Thymus (tissue), 14 donors: ENCODE measurements at places on chromosomes 7 and 10. TPM values are rescaled to one million over a fixed set of nuclear protein-coding genes. Genes with fewer than 3 reads are reported as not detected.

GRCh38 chr10:27558612-27559020 is 54.5 kb downstream of the RAB18 start:
- DNase-seq, result no peak
- H3K36me3 ChIP-seq, result no peaks in the 10 kb centered on the region
- H3K27ac ChIP-seq, result no peak overlapping the region
- H3K4me1 ChIP-seq, result no peaks in the 10 kb centered on the region
- H3K27me3 ChIP-seq, result no peaks in the 10 kb centered on the region
- no peak overlapping the region for H3K4me3 ChIP-seq

DNA sequence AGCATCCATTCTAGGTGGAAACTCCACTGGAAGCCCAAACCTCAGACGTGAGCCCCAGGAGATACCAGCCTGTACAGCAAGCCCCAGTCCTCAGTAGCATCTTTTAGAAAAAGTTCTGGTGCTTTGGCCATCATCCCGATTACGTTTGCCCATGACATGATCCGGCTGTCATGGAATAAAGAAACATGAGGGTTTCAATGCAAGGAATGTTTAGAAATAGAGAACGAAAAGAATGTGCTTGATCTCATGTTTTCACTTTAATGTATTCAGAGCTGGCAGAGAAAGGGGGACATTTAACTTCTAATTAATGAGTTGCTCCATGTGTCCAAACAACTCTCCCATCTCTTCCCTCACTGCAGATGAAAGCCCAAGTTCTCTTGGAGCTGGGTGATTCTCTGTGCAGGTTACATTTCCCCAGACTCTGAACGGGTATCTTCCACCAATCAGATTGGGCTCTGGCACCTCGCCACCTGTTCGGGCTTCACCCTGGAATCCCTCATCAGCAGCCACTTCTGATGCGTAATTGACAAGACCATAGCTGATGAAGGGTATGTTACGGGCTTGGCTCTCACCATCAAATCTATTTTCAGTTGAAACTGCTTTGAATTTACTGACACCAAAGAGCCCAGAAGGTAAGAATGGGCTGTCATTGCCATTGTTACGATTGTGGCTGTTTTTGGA is 165.3 kb downstream of the PLXNA4 start:
- no peak overlapping the region for H3K27ac ChIP-seq
- H3K4me1 ChIP-seq, result no peaks in the 10 kb centered on the region
- no peak for DNase-seq
- H3K36me3 ChIP-seq, result no peaks in the 10 kb centered on the region
- no peaks in the 10 kb centered on the region for H3K27me3 ChIP-seq

DNA sequence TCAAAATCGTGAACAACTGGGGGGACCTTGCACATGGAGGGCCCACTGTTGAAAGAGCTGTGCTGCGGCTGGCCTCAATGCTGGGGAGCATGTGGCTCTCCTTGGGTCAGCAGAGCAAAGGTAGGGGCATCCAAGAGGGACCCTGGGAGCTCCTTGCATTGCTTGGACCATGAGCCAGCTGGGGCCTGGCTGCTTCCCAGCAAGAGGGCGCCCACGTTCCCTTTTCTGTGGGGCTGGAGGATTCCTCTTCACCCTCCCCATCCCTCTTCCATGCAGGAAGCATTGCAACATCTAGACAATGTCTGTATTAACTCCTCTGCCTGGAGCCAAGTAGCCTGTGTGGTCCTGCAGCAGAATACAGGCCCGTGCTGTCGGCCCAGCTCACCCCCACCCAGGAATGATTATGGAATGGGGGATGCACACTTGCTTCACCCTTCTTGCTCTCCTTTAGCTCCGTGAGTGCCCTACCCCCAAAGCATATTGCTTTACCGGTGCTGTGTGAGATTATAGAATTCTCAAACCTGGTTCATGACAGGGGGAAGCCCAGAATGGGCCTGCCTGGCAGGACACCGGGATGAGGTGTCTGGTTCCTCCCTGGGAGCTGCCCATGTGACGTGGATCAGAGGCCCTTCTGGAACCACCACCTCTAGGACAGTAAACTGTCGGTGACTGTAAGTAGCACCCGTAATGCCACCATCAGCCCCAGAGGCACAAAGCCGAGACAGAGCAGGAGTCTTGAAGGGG is 61.9 kb downstream of the SYPL1 start:
- no peak for DNase-seq
- no peaks in the 10 kb centered on the region for H3K4me1 ChIP-seq
- no peak overlapping the region for H3K27ac ChIP-seq
- H3K27me3 ChIP-seq, result peaks cover 5% of the 10 kb centered on the region
- H3K4me3 ChIP-seq, result no peak overlapping the region

DNA sequence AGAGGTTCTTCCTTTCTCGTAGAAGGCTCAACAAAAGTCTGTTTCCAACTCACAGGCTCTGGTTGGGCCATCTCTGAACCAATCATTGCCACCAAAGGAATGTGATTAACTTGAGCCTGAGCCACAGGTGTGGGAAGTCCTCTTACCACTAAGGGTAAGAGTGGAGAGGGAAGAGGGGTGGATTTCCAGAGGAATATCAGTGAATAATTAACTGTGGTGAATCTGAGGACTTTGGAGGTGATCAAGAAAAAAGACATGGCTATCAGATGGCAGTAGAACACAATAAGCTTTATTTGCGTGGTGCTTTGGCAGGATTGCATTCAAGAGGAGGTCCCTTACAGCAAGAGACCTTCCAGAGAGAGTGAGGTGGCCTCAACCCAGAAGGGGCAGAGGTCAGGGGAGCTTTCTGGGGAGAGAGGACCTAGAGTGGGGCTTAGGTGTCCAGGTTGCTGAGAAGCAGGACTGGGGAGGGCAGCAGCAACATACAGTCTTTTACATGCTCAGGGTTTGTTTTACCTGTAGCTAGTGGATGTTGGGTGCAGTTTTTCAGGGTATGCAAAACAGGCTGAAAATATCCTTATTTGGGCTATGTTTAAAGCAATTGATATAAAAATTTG is 61.4 kb downstream of the BBS9 start:
- no peak overlapping the region for H3K27ac ChIP-seq
- H3K4me1 ChIP-seq, result no peaks in the 10 kb centered on the region
- H3K36me3 ChIP-seq, result no peaks in the 10 kb centered on the region
- H3K4me3 ChIP-seq, result no peak overlapping the region
- no peaks in the 10 kb centered on the region for H3K27me3 ChIP-seq
- no peak for DNase-seq

DNA sequence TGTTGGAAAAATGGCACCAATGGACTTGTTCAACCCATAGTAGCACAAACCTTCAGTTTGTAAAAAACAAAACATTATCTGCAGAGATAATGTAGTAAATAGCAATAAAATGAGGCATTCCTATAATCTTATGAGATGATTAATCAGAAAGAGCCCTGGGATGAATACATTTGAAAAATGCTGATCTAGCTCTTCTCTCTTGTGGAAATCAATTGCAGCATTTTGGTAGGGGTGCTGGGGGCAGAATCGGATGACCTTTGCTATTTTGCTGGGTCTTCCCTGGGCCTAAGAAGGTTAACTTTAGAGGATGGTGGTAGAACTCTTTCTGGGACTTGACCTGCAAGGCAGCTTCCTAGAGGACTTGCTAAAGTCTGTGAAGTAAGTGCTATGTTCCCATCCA is 163.5 kb downstream of the ADRA2A start:
- no peaks in the 10 kb centered on the region for H3K36me3 ChIP-seq
- no peaks in the 10 kb centered on the region for H3K4me1 ChIP-seq
- H3K27me3 ChIP-seq, result no peaks in the 10 kb centered on the region
- H3K4me3 ChIP-seq, result no peak overlapping the region
- DNase-seq, result no peak
- no peak overlapping the region for H3K27ac ChIP-seq

The CALHM2 gene
- 3.6 TPM for total RNA-seq

GRCh38 chr10:28494420-28494819 is 38.5 kb upstream of the WAC start:
- no peaks in the 10 kb centered on the region for H3K27me3 ChIP-seq
- DNase-seq, result no peak
- no peak overlapping the region for H3K27ac ChIP-seq
- H3K36me3 ChIP-seq, result no peaks in the 10 kb centered on the region
- H3K4me3 ChIP-seq, result no peak overlapping the region

The KCNH2 gene
- total RNA-seq, result 2.3 TPM

The RUFY2 gene
- 11.5 TPM for total RNA-seq

The TMUB1 gene
- total RNA-seq, result 17.0 TPM

DNA sequence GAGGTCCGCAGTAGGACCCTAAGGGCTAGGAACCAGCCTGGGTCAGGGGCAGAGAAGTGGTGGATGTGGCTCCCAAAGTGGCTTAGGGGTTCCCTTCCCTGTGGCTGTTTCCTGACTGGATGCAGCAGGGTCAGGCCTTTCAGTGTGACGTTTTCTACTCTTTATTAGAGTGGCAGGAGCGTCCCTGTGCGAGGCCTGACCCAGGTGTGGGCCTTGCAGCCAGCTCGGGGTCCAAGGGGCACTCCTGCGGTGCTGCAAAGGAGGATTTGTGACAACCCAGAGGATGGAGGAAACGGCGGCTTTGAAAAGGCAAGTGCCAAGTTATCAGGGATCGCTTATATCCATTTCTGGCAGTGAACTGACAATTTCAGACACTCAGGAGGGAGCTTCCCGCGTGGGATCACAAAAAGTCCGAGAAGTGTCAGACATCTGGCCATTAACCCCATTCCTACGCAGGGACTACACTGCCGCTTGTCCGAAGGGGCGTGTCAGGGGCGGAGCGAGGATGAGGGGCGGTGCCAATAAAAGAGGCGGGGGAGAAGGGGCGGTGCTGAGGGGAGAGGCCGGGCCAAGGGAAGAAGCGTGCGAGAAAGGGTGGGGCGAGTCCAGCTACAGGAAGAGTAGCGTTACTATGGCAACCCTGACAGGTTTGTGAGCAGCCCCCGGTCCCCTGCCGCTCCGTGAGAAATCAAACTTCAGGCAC is 98.8 kb upstream of the ZNF722 start:
- H3K36me3 ChIP-seq, result no peaks in the 10 kb centered on the region
- H3K27me3 ChIP-seq, result no peaks in the 10 kb centered on the region
- DNase-seq, result no peak
- H3K27ac ChIP-seq, result no peak overlapping the region
- no peaks in the 10 kb centered on the region for H3K4me1 ChIP-seq
- H3K4me3 ChIP-seq, result no peak overlapping the region

- H3K4me1 ChIP-seq, result peaks cover 55% of the 10 kb centered on the region
- H3K4me3 ChIP-seq, result no peak overlapping the region
- DNase-seq, result no peak
- peak overlapping the region; percentile 34 for H3K27ac ChIP-seq
- H3K27me3 ChIP-seq, result no peaks in the 10 kb centered on the region
- H3K36me3 ChIP-seq, result peaks cover 3% of the 10 kb centered on the region
Observed at GRCh38 chr10:62045765-62046521, 144.4 kb downstream of the ARID5B start.

The ARMH3 gene
- 8.7 TPM for total RNA-seq

The HOXA7 gene
- 0.57 TPM for total RNA-seq

- DNase-seq, result no peak
- no peak overlapping the region for H3K4me3 ChIP-seq
- no peaks in the 10 kb centered on the region for H3K27me3 ChIP-seq
- no peak overlapping the region for H3K27ac ChIP-seq
- no peaks in the 10 kb centered on the region for H3K36me3 ChIP-seq
- H3K4me1 ChIP-seq, result no peaks in the 10 kb centered on the region
Observed at GRCh38 chr10:48503293-48503911, 101.5 kb downstream of the ARHGAP22 start.

GRCh38 chr10:49275896-49276295 is 23.1 kb upstream of the C10orf71 start:
- no peak overlapping the region for H3K27ac ChIP-seq
- H3K4me3 ChIP-seq, result no peak overlapping the region
- no peaks in the 10 kb centered on the region for H3K36me3 ChIP-seq
- H3K27me3 ChIP-seq, result no peaks in the 10 kb centered on the region

DNA sequence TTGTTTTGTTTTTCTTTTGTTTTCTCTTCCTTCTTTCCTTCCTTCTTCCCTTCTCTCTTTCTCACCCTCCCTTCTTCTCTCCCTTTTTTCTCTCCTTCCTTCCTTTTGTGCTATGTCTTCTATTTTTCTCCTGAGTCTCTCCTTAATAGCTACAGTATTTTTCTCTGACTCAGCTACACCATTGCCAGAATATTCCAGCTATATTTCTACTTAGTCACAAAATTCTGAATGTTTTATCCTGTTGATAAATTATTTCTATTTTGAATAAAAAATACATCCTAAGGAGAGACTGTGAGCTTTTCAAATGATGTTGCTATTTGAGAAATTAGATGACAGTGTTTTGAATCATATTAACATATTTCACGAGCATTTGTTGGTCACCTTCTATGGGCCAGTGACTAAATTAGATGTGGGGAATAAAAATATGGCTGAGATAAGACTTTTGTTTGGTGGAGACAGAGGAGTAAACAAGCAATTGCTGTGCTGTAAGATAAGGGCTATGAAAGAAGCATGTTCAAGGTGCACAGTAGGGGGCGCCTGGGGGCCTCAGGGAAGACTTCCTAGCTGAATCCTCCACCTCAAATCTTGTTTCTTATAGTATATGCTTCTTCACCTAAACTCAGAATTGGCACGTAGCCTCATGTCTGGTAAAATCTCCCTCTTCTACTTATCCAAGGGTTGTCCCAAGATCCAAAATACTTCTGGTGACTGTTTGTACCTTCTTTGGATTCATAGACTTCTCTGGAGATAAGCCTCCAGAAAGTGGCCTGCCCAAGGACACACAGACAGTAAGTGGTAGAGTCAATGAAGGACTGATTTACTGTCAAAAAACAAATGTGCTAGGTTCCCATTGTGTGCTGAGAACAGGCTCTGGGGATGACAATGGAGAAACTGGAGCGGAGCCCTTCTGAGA is 115.5 kb upstream of the CREB5 start:
- no peaks in the 10 kb centered on the region for H3K27me3 ChIP-seq
- no peak overlapping the region for H3K4me3 ChIP-seq
- no peaks in the 10 kb centered on the region for H3K4me1 ChIP-seq
- DNase-seq, result peak; percentile 30
- H3K36me3 ChIP-seq, result no peaks in the 10 kb centered on the region

DNA sequence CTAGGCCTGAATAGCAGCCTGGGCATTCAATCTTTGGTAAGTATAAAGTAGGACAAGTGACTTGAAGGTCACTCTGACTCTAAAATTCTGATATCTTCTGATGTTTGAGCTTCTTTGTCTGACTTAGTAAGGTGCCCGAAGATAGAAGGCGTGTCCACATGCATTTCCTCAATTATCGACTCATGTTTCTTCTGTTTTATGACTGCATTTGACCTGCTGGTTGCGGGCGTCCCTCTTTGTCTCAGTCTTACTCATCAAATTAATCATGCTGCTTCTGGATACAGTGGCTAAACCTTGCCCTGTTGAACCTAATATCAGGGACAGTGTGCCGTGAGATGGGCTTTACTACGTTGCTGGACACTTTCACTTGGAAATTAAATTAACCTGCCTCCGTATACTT is 534.1 kb downstream of the SDK1 start:
- H3K36me3 ChIP-seq, result no peaks in the 10 kb centered on the region
- H3K27me3 ChIP-seq, result no peaks in the 10 kb centered on the region
- no peak overlapping the region for H3K27ac ChIP-seq
- DNase-seq, result no peak
- no peak overlapping the region for H3K4me3 ChIP-seq

DNA sequence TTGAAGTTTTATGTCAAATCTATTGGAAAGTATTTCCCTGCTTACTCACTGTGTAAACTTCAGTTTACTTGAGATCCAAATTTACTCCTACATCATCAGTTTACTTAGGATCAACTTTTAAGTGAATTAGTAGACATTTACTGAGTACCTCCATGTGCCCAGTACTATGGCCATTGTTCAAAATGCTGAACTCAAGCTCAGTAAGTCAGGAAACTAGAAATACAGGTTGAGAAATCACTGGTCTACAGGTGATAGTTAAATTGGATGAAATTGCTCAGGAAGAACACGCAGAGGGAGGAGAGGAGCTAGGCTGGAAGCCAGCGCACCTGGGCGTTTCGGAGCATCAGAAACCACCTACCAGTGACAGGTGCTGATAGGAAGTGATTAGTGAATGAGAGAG is 25.5 kb upstream of the EBLN1 start:
- H3K27ac ChIP-seq, result no peak overlapping the region
- no peaks in the 10 kb centered on the region for H3K4me1 ChIP-seq
- H3K27me3 ChIP-seq, result no peaks in the 10 kb centered on the region
- DNase-seq, result no peak
- no peaks in the 10 kb centered on the region for H3K36me3 ChIP-seq
